Stimulated activated CD4-positive, alpha-beta T cell treated with anti-CD3 and anti-CD28 coated beads, Interleukin-4, amount 100 ng/mL, for 4 hours (primary cell): ENCODE measurements at places on chromosomes 7 and 10.

GRCh38 chr10:86611386-86611785, 43.0 kb upstream of the OPN4 start:
- DNase-seq = no peak

DNA sequence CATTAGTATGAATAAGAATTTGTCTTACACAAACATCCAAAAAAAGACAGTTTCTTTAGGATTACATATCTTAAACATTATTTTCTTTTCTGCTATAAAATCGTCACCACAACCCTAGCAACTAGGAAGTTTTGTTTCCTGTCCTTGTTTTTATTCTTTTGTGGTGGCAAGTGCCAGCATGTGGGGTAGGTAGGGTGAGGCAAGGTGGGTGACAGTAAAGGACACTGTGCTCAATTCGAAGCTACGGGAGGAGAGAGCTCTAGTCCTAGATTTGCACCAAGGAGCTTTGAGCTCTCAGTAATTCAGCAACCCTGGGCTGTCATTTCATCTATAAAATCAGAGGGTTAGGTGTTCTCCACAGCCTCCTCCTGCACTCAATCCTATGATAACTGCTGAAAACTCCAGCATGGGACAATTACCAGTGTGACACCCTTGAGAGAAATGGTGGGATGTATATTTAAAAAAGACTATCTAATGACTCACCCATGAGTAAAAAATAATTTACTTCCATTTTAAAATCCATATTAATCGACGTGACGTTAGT, 187.1 kb downstream of the FAM107B start:
- no peak for DNase-seq

DNA sequence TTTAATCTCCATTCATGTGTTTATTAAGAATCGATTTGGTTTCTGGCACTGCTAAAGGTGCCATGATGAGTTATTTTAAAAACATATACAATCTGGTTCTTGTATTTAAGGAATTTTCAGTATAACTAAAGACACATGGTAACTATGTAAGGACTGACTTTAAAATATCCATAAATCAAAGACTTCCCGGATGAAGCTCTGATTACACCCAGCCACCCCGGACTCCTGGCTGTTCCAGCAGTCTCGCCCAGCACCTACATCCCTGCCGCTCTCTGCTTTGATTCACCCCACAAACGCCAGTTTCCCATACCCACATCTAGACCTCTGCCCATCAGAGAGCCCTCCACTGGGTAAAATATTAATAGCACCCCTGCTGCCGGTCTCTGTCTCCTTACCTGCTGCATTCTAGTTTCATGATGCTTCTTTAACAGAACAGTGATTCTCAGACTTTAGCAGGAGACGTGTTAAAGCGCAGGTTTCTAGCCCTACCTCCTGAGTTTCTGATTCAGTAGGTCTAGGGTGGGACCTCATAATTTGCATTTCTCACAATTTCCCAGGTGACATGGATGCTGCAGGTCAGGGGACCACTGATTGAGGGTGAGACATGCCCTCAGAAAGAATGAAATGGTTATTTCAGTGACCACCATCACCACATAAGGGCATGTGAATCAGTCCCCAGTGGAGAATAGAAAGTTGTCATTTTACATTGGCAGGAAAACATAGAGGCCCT, 185.7 kb downstream of the KIAA1217 start:
- no peak for DNase-seq

- DNase-seq = no peak
Observed at GRCh38 chr7:33698041-33698440, 207.3 kb upstream of the BMPER start.

DNA sequence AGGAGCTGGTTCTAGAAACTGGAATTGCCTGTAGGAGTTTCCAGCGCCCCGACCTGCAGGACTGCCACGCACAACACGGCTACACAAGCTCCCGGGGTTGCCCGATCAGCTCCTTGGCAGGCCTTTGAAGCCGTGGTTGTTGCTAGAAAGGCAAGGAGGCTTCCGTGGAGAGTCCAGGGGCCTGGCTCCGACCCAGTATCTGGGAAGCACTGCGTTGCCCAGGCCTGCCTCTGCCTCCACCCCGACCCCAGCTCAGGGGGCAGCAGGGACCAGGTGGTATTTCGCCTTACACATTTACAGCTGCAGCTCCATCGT, 54.4 kb downstream of the PROSER2 start:
- no peak for DNase-seq

DNA sequence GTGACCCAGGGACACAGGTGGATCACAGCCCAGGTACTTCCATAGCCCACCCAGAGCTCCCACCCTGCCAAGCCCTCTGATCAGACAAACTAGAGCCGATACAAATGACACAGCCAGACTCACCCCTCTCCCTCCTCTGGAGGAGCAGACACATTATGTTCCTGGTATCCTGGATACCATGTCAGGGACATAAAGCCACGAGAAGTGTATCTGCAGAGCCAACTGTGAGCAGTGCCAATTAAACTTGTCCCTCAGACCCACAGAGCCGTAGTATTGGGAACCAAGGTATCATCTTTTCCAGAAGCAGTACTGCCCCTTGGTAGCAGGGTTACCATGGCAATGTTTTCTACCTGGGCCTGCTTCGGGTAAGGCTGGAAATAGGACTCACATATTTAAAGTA, 47.3 kb upstream of the CPXM2 start:
- no peak for DNase-seq

DNA sequence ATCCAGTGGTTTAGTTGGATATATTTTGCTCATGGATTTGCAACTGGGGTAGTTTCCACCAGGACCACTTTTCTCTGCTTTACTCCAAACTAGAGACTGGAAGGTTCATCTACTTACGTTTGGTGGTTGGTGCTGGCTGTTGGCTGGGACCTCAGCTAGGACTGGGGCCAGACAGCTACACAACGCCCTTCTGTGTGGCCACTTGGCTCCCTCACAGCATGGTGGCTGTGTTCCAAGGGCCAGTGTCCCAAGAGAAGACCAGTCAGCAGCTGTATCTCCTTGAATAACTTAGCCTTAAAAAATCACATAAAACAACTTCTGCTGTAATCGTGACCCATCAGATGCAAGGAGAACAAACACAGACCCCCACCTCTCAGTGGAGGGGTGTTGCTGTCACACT, 4.2 kb upstream of the KCNH2 start:
- no peak for DNase-seq

DNA sequence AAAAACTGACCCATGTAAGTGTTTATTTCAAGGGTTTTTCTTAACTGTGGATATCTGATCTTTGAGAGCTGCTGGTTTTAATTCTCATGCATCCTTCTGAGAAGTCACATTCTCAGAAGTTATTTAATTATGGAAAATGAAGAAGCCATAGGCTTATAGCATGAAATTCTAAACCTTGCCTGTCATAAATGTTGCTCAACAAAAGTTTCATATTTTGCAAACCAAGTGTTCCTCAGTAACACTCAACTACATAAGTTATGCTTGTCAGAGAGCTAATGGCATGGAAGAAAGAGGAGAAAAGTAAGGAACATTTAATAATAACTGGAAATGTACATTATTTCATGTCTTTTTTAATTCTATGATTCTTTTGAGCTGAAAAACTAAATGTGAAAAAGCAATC, 78.6 kb upstream of the MPP7 start:
- no peak for DNase-seq

DNA sequence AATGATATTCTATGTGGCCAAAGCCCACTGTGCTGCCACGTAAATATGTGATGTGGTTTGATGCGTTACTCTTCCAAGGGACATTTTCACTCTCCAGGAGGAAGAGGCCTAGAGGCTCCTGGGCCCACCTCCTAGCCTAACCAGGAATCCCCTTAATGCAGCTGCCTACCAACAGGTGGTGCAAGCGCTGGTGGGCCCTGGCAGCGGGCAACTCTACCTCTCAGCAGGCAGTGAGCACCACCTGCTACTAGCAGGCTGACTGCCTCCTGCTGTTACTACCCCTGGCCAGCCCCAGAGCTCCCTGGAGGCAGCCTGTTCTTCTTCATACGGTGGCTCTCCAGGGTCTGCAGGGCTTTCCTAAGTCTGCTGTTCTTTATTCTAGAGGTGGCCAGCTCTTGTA, 62.8 kb downstream of the CDH23 start:
- no peak for DNase-seq

GRCh38 chr10:50503661-50504320, 120.0 kb downstream of the SGMS1 start:
- no peak for DNase-seq

- no peak for DNase-seq
Observed at GRCh38 chr7:157775560-157776332, 438.9 kb downstream of the DNAJB6 start.
